ENCODE measurements at places on chromosomes 2 and 18. TPM values are rescaled to one million over a fixed set of nuclear protein-coding genes. Genes with fewer than 3 reads are reported as not detected.

EMILIN2 gene
- total RNA-seq: 31.9 TPM

ARPC2 gene
- 260 TPM for total RNA-seq

ALLC gene
- not detected for total RNA-seq

EVX2 gene
- total RNA-seq: not detected

RAB1A gene
- 124 TPM for total RNA-seq

GKN1 gene
- not detected for total RNA-seq

BOLL gene
- not detected for total RNA-seq

DNA sequence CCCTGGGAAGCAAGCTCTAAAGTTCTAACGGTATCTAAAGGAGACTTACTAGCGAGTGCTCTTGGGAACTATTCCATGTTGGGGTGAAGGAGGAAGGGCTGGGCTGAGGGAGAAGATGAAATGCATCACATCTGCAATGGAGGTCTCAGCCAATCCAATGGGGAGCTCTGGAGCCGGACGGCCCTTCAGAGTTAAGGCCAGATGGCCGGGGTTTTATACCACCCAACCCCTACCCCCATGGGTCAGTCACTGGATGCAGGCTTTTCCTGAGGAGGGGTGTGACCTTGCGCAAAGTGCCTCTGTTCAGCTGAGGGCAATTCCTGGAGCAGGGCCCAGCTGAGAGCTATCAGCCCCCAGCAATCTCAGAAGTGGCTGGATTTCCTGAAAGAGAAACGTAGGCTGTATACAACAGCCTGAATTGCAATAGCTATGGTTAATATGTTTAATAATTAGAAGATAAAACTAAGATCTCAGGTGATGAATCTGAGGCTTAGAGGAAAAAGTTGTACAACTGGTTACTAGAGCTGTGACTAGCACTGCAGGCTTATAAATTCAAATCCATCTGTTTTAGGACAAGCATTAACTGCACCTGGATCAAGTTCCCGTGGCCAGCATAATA is 21.6 kb downstream of the EIPR1 start:
- no peak for DNase-seq

GRCh38 chr2:130338793-130339345 is 3.8 kb upstream of the IMP4 start:
- no peak for DNase-seq

DNA sequence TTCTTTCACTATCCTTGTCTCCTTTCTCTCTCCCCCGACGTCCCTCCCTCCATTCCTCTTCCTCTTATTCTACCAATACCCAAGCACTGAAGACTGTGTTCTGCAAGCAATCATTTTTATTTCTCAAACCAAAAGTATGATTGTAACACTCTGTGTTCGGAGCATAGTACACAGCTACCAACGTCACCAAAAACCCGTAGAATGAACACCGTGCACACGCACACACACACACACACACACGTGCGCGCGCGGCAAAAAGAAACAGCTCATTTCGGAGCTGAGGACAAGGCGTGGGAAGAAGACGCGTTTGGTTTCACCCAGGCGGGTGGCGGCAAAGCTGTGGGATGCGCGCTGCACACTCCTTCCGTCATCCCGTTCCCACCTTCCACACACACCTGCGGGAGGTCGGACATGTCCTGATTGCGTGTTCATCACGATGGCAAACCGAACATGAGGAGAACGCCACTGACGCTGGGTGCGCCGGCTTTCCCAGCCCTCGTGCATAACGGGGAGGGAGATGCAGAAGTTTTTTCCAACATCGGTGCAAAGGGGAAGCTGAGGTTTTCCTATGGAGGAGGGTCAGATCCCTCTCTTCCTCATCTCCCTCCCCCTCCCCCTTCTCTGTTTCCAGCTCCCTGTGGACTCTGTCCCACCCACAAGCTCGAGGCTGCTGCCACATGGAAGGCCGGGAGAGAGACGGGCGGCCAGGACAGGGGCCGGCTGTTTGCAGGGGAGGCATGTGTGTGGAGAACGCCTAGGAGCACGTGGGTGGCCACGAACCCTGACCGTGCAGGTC is 20.4 kb downstream of the MBP start:
- DNase-seq: peak; percentile 51

GRCh38 chr2:217775920-217776503 is 226.8 kb downstream of the TNS1 start:
- no peak for DNase-seq

- DNase-seq: no peak
Measured at GRCh38 chr2:51027442-51027841, 4.5 kb downstream of the NRXN1 start.

DNA sequence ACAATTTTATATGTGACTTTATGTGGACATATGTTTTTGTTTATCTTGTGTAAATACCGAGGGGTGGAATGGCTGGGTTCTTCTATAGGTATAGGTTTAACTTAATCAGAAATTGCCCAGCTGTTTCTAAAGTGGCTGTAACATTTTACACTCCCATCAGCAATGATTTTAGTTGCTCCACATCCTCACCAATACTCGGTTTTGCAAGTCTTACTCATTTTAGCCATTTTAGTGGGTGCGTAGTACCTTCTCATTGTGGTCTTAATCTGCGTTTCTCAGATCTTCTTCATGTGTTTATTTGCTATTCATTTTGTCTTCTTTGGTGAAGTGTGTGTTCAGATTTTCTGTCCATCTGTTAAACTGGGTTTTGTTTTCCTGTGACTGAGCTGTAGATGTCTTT is 95.4 kb upstream of the BCL2L11 start:
- DNase-seq: no peak

GRCh38 chr2:188664951-188665595 is 309.1 kb upstream of the COL3A1 start:
- DNase-seq: no peak

DNA sequence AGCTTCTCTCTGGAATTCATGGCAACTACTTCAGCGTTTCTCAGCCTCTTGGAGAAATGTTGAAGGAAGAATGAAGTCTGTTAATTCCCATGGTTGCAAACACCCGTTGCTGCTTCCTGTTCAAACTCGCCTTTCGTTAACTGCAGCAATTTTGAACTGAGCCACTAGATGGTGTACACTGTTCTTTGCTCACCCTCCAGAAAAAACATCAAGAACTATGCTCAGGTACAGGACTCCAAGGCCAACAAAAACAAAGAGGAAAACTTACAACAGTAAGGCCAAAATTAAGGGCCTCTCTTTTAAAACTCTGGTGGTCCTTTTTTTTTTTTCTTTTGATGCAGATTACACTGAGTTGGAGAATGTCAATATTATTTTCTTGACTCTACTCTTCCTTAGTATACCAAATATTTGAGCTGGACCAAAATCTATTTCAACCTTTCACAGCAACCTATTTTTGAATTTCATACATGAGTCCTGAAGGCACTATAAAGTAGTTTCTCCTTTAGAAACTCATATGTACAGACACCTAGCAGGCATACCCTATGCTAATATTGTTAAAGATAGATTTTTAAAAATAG is 58.2 kb downstream of the KLHL14 start:
- no peak for DNase-seq

GRCh38 chr2:99401841-99402240 is 64.7 kb downstream of the EIF5B start:
- DNase-seq: no peak
